ENCODE measurements at places on chromosomes 13 and 19.

- H3K27ac ChIP-seq = no peak overlapping the region
- no peak overlapping the region for H3K4me3 ChIP-seq
- peaks cover 9% of the 10 kb centered on the region for H3K4me1 ChIP-seq
- H3K27me3 ChIP-seq = no peaks in the 10 kb centered on the region
- no peak for DNase-seq
Measured at GRCh38 chr13:41650706-41651105, 193.4 kb downstream of the RGCC start.

GRCh38 chr13:35994131-35994966 is 136.8 kb downstream of the DCLK1 start:
- no peaks in the 10 kb centered on the region for H3K4me1 ChIP-seq
- H3K36me3 ChIP-seq = no peaks in the 10 kb centered on the region
- DNase-seq = no peak
- H3K4me3 ChIP-seq = no peak overlapping the region

GRCh38 chr19:3544742-3545668 is 6.0 kb downstream of the TEKTIP1 start:
- no peak overlapping the region for H3K4me3 ChIP-seq
- H3K27me3 ChIP-seq = no peaks in the 10 kb centered on the region
- peak; percentile 88 for DNase-seq
- peaks cover 6% of the 10 kb centered on the region for H3K36me3 ChIP-seq
- peak overlapping the region; percentile 62 for H3K27ac ChIP-seq

- peaks cover 54% of the 10 kb centered on the region for H3K4me1 ChIP-seq
- no peaks in the 10 kb centered on the region for H3K27me3 ChIP-seq
- peak overlapping the region; percentile 99 for H3K4me3 ChIP-seq
- DNase-seq = no peak
Measured at GRCh38 chr19:2235381-2236063, 607 bp downstream of the PLEKHJ1 start.

DNA sequence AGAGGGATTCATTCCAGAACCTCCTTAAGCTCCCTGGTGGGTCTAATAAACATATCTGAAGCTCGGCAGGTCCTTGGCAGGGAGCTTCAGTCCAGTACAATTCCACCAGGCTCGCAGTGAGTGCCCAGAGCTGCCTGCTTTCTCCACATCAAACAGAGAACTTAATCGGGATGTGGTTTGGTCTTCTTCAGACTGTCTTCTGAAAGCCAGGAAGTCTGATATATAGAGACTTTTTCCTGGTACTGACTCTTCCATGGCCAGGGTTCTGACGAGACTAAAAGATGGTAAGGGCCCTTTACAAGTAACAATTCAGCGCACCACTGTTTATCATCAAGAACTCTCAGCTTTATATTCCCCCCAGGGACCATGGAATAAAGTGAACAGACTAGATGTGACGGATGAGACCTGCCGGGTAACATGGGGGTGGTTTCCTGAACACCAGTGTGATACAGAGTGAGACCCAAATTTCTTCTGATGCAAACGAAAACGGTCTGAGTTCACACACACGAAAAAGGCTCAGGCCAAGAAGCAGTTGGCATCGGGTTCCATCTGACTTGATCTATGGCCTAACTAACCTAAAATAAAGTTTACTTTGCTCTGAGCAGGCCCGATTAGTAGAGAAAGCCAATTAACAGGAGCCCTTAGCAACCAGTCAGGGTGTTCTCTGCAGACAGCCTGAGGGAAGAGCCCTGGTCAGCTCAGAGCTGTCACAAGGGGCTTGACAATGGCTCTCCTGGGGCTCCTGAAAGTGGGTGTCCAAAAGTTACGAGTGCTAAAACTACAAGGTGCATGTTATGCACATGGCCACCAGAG is 29.0 kb downstream of the RANBP3 start:
- peak overlapping the region; percentile 96 for H3K27ac ChIP-seq
- peaks cover 28% of the 10 kb centered on the region for H3K36me3 ChIP-seq
- H3K27me3 ChIP-seq = no peaks in the 10 kb centered on the region
- peaks cover 91% of the 10 kb centered on the region for H3K4me1 ChIP-seq

GRCh38 chr19:41325947-41326706 is 16.2 kb downstream of the CCDC97 start:
- H3K36me3 ChIP-seq = peaks cover 37% of the 10 kb centered on the region
- H3K27ac ChIP-seq = peak overlapping the region; percentile 71
- peak; percentile 45 for DNase-seq

GRCh38 chr19:12331211-12331941 is 2.1 kb downstream of the ZNF563 start:
- H3K36me3 ChIP-seq = peaks cover 11% of the 10 kb centered on the region
- no peaks in the 10 kb centered on the region for H3K27me3 ChIP-seq
- H3K4me1 ChIP-seq = peaks cover 46% of the 10 kb centered on the region
- H3K27ac ChIP-seq = peak overlapping the region; percentile 96

DNA sequence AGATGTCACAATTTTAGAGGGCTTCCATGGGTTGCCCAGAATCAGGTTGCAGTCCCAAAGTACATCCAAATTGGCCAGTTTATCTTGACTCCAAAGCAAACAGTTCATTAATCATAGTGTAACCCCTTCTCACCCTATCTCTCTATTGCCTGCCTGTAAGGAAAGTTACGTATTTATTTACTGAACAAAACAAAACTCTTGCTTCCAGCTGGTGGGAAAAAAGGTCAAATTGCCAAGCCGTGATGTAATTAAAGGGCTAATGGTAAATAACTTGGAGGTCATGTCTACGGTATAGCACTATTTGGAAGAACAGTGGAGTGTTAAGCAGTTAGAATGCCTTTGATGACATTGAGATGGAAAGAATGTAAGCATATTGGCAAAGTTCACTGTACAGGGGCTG is 214.0 kb downstream of the DLEU7 start:
- peaks cover 2% of the 10 kb centered on the region for H3K27me3 ChIP-seq
- H3K27ac ChIP-seq = no peak overlapping the region
- no peaks in the 10 kb centered on the region for H3K36me3 ChIP-seq
- no peak overlapping the region for H3K4me3 ChIP-seq
- no peaks in the 10 kb centered on the region for H3K4me1 ChIP-seq
- DNase-seq = no peak

- no peak overlapping the region for H3K27ac ChIP-seq
- no peaks in the 10 kb centered on the region for H3K4me1 ChIP-seq
- H3K36me3 ChIP-seq = peaks cover 9% of the 10 kb centered on the region
Measured at GRCh38 chr19:27868007-27868406, 1344.9 kb downstream of the UQCRFS1 start.

DNA sequence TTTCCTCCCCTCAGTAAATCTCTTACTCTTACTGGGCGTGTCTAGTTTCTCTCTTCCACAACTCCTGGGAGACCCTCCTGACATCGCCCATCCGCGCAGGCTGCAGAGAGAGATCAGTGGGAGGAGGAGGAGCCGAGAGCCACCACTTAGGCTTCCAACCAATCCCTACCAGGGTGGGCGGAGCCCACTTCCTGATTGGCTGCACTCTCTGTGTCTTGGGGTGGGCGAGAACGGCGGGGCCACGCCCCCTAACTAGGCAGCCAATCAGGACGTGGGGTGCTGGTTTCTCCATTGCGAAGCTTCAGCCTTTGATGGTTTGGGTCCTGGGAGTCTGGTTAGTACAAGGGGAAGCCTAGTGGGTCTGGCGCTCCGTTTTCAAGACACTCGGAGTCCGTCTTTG is at the start of gene PMIS2:
Gene PMIS2, plus strand, starts transcription at position 326 of the 400 bp plus-strand sequence. CDS start 87 bp downstream, outside the sequence.
- no peak within 1 kb of the TSS for H3K4me3 ChIP-seq
- H3K4me1 ChIP-seq = no peaks in the 10 kb centered on the region
- no peaks in the 10 kb centered on the region for H3K36me3 ChIP-seq
- H3K27ac ChIP-seq = no peak within 1 kb of the TSS
- peaks cover 5% of the 10 kb centered on the region for H3K27me3 ChIP-seq
- DNase-seq = no peak

DNA sequence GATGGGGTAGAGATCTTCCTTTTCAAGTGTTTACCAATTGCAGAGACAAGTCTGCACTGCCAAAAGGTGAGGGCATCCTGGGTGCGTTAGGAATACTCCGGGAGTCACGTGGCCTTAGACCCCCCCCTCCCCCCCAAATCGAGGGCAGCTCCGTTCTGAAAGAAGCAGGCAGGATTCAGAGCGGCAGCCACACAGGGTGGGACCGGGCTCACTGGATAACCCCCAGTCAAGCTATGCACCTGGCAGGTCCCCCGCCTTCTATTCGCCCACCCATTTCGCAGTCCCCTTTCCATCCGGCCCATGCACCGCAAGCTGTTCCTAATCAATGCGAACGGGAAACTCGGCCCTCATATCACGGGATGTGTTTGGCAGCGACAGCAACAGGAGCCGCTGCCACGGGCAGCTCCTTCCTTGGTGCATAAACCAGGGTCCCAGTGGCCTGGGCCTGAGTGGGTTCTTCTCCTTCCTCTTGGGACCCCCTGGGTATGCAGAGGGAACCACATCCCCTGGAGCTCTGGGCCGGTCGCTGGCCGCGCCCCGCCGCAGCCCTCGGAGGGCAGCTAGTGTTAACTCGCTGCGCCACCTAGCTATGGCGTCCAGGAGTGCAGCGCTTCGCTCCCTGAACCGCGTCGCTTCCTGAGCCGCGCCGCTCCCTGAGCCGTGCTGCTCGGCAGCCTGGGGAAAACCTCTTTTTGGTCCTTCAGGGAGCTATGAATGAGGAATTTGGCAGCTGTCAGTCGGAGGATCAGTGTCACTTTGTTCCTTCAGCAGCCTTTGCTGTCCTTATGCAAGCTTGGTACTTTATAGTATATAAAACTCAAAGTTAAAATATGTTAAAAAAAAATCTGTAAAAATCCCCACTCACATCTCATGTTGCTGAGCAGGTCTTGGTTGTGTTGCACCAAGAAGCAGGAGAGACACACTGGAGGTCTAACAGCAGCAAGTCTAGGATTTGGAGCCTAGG is 41.4 kb downstream of the LYL1 start:
- no peaks in the 10 kb centered on the region for H3K36me3 ChIP-seq
- H3K27ac ChIP-seq = no peak overlapping the region
- peak overlapping the region; percentile 71 for H3K4me3 ChIP-seq
- DNase-seq = peak; percentile 87

- H3K36me3 ChIP-seq = no peaks in the 10 kb centered on the region
- DNase-seq = no peak
- H3K4me1 ChIP-seq = peaks cover 5% of the 10 kb centered on the region
Measured at GRCh38 chr19:48424694-48425219, 21.0 kb upstream of the GRWD1 start.

DNA sequence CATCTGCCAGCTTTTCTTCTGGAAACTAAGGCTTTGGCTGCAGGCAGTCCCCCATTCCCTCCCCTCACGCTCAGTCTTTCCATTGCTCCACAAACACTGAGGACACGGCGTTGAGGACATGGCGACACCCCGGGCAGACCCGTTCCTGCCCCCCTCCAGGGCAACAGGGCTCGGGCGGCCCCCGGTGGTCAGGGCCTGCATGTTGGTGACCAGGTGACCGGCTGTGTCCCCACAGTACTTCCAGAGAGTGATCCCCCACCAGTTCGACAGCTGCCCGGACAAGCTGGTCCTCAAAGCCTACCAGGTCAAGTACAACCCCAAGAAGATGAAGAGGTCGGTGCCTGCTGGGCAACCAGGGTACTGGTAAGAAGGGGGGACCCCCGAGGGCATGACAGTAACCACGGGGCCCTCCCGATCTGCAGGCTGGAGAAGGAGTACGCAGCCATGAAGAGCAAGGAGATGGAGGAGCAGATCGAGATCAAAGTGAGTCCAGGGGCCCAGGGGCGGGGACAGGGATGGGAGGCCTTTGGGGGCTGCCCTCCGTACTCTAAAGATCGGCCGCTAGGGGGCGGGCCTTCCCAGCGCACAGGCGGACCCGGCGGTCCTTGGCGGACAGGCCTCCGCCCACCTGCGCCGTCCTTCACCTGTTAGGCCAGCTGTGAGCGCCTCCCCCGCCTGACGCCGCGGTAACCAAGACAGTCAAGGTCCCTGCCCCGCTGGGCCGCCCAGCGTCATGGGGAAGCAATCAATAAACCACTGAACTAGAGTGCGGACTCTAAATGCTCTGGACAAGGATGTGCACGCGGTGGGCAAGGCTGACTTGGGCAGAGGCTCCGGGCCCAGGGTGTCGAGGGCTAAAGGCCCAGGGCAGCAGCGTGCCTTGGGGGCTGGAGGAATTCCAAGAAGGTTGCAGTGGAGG is 21.1 kb downstream of the PRR36 start:
- no peak overlapping the region for H3K27ac ChIP-seq
- peaks cover 1% of the 10 kb centered on the region for H3K36me3 ChIP-seq
- peaks cover 5% of the 10 kb centered on the region for H3K4me1 ChIP-seq
- no peaks in the 10 kb centered on the region for H3K27me3 ChIP-seq

DNA sequence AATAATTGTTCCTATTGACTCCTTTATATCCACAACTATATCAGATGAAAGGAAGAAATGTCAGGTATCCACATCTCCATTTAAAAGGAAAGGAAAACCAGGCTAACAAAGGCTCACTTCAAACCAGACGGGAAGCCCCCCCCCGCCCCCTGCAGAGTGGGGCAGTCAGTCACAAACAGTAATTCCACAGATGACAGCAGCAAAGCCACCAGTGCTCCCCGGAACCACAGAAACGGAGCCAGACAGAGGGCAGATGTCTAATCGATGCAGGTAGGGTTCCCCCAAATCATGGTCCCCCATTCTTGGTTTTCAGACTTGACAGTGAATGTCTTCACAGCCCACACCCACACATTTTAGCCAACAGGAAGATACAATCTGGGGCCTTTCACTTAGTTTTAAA is 100.8 kb downstream of the STK24 start:
- H3K27me3 ChIP-seq = no peaks in the 10 kb centered on the region
- DNase-seq = peak; percentile 62

DNA sequence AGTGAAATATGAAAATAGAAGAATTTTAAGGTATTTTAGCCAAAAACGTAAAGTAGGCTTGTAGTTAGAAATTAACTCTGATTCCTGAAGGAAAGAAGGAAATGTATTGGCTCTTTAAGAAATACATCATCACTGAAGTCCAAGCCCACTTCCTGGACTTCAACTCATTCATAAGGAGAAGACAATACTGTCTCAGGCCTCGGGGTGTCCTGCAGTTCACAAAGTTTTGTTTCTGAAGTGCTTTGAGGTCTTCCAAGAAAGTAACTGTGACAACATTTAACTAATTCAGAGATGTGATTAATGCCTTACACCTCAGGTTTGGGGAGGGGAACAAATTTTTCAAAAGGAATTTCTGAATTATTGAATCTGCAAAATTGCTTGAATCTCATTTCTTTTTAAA is 65.8 kb upstream of the STARD13 start:
- H3K36me3 ChIP-seq = no peaks in the 10 kb centered on the region
- no peak overlapping the region for H3K4me3 ChIP-seq
- no peak overlapping the region for H3K27ac ChIP-seq
- peaks cover 55% of the 10 kb centered on the region for H3K27me3 ChIP-seq
- peaks cover 2% of the 10 kb centered on the region for H3K4me1 ChIP-seq

GRCh38 chr19:24046550-24046949 is 40.4 kb upstream of the ZNF254 start:
- no peaks in the 10 kb centered on the region for H3K27me3 ChIP-seq
- no peak for DNase-seq
- no peak overlapping the region for H3K4me3 ChIP-seq
- H3K4me1 ChIP-seq = peaks cover 8% of the 10 kb centered on the region
- peaks cover 57% of the 10 kb centered on the region for H3K36me3 ChIP-seq

- no peaks in the 10 kb centered on the region for H3K36me3 ChIP-seq
- no peak overlapping the region for H3K27ac ChIP-seq
Measured at GRCh38 chr19:51158474-51159129, 16.5 kb downstream of the SIGLEC7 start.

DNA sequence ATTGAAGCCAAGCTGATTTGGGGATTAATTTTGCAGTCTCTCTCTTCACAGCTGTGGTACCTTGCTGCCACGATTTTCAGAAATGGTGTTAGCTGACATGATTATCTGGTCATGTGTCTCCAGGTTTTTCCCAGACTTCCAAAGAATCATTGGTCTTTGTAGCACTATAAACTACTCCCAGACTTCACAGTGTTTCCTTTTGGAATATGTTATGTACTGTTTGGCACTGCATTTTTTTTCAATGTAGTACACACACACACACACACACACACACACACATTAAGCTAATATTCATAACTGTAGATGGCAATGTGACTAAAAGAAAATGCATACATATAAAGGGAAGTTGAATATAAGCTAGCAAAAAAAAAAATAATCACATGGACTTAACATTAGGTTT is 856.6 kb upstream of the SPRY2 start:
- no peaks in the 10 kb centered on the region for H3K36me3 ChIP-seq
- DNase-seq = no peak
- no peaks in the 10 kb centered on the region for H3K27me3 ChIP-seq
- no peak overlapping the region for H3K27ac ChIP-seq
